T-helper 9 cell (primary cell): ENCODE measurements at places on chromosomes 16 and 17.

DNA sequence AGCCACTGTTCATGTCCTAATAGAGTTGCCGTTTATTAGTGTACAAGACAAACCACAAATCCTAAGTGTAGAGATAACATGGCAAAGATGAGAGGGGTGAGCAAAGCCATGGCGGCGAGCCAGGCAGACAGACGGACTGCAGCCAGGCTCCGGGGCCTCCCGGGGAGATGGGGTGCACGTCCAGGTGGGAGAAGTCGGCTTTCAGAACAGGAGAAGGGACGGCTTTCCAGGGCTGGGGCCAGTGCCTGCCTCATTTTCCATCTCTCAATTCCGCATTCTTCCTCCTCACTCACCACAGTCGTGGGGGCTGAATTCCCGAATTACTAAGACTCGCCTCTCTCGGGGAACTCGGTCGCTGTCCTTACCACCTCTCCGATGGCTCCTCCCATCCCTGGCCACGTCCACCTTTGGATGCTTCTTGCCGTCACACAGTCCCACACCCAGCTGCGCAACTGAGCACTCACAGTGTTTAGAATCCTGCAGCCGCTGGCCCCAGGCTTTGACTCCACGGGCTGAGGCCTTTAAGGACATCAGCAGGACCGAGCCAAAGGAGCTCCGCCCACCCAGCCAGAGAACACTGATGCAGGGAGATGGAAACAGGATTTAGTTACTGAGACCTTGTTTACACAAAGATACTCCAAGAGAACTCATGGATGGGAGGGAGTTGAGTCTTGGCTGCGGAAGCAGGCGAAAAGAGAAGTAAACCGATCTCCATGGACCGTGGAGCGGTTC, 59.7 kb downstream of the RNF112 start:
- DNase-seq, result no peak

DNA sequence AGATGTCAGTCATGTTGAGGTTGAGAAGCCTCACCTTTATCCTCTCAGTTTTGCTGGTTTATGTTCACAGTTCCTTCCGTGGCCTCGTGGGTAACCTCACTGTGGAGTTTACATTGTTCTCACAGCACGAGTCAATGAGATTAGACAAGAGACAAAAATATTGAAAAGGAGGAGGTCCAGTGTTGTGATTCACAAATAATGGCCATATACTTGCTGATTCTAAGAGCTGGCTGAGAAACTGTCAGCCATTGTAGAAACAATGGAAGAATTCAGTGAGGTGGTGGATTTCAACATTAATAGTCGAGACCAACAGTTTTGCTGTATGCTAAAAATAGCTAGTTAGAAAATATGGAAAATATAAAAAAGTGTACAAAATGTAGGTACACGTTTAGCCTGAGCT, 176.4 kb upstream of the WSCD1 start:
- no peak for DNase-seq

GRCh38 chr17:69900829-69901228, 174.2 kb upstream of the KCNJ16 start:
- no peak for DNase-seq

- no peak for DNase-seq
These were observed 23.6 kb downstream of the CRISPLD2 start for GRCh38 chr16:84843149-84844048.

- no peak for DNase-seq
These were observed 24.5 kb downstream of the RCVRN start for GRCh38 chr17:9880582-9880999.

DNA sequence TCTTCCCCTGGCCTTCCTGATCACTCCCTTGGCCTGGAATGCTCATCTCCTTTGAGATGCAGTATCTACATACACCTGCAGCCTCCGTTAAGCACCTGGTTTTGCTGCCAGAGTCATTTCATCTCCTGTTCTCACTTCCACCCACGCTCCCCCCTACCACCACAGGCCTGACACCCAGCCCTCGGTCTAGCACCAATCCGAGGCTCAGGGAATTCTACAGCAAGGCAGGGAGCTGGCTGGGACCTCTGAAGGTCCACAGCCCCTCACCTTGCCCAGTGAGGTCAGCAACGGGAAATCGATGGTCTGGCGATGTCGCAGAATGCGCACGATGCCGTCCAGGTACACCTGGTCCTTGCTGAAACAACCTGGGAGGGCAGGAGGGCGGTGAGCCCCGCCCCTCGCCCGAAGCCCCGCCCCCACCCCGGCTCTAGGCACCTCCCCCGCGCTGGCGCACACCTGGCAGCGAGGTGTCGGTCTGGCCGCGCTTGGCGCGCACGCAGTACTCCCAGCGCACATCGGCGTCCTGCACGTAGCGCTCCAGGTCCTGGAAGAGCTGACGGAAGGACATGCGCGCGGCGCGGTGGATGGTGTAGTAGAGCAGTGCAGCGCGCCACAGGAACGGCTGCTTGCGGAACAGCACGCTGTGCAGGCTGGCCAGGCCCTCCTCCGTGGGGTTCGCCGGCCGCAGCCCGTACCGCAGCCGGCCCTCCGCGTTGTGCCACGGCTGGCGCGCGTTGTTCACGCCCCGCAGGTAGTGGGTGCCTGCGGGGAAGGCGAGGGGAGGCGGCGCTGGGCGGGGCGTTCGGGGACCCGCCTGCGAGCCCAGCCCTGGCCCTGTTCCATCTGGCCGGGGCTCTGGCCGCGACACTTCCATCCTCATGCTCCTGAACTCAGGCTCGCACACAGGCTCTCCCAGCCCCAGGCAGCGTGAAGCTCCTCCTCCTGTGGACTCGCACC, 5.7 kb downstream of the MATCAP1 start:
- peak; percentile 63 for DNase-seq

DNA sequence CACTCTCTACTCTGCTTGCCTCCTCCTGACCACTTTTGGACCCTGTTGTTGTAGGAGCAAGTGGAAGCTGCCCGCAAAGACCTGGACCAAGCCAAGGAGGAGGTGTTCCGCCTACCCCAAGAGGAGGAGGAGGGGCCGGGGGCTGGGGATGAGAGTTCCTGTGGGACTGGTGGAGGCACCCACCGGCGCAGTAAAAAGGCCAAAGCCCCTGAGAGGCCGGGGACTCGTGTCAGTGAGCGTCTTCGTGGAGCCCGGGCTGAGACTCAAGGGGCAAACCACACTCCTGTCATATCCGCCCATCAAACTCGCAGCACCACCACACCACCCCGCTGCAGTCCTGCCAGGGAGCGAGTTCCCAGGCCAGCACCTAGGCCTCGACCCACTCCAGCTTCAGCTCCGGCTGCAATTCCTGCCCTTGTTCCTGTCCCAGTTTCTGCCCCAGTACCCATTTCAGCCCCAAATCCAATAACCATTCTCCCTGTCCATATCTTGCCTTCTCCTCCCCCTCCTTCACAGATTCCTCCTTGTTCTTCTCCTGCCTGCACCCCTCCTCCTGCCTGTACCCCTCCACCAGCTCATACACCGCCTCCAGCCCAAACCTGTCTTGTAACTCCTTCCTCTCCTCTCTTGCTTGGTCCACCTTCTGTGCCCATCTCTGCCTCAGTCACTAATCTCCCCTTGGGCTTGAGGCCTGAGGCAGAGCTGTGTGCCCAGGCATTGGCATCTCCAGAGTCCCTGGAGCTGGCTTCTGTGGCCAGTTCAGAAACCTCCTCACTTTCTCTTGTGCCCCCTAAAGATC, 11.0 kb upstream of the PHKG2 start:
- DNase-seq, result no peak

- no peak for DNase-seq
These were observed 46.2 kb downstream of the TUBD1 start for GRCh38 chr17:59846394-59847165.

DNA sequence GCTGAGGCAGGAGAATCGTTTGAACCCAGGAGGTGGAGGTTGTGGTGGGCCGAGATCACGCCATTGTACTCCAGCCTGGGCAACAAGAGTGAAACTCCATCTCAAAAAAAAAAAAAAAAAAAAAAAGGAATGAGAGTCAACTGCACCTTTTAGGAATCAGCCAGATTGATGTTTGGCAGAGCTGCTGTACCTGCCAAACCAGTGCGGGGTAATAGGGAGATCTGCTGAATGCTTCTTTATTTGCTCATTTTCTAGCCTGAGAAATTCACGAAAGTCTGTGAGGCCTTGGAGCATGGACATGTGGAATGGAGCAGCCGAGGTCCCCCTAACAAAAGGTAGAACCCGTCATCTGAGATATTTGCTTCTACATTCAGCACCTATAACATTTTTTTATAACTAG, 18.4 kb downstream of the OGFOD1 start:
- DNase-seq, result no peak

DNA sequence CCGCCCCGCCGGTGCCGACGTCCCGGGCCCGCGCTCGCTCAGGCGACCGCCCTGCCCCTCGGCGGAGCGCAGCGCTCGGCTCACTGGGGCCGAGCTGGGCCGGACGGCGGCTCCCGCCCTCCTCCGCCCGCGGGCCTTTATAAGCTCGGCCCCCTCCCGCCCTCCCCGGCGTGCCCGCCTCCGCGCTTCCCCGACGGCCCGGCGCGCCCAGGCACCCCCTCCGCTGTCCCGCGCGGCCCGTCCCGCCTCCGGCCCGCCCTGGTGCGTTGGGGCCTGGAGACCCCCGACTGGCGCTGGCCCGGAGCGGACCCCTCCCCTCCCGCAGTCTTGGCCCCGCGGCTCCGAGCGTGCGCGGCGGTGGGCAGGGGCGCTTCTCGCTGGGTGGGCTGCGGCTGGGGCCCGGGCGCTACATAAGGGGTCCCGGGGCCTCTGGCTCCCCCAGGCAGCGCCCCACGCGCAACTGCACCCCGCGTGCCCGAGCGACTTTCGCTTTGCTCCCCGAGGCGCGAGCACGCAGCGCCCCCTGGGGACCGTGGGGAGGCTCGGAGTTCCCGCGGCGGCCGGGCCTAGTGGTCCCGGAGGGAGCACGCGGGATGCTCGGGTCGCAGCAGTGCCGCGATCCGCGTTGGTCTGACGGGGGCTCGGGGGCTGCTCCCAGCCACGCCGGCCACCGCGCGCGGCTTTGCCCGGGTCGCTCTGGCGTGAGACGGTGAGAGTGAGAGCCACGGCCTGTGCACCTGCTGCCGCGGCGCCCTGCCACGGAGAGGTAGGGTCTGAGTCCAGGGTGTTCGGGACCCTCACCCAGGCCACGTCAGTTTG, at the start of gene PIEZO1:
PIEZO1 (minus strand) TSS at position 115 of the 819 bp plus-strand sequence. CDS start 256 bp downstream, outside the sequence.
- DNase-seq, result peak; percentile 86

DNA sequence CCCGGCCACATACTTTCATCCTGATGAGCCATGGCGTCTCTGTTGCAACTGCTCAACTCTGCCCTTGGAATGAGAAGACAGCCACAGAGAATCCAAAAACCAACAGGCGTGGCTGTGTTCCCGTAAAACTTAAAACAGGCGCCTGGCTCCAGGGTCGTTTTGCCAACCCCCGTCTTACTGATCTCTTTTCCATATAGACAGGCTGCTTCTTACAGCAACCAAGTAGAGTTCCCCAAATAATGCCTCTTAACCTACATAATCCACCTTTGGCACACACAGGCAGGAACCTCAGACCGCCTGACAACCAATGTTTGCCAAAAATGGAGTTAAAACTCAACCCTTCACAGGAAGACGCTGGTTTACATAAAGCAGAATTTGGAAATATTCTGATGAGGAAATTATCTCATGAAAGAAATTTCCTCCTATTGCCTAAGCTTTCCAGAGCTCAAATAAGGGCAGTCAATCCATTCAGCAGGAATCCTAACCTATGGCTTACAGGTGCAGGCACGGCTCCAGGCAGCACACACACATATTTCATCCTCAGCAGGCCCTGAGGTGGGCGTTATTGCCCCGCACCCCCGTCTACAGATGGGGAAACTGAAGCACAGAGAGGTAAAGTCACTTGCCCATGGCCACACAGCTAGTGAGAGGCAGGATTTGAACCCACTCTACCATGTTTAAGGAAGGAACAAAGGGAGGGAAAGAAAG, 35.8 kb downstream of the LITAF start:
- no peak for DNase-seq

DNA sequence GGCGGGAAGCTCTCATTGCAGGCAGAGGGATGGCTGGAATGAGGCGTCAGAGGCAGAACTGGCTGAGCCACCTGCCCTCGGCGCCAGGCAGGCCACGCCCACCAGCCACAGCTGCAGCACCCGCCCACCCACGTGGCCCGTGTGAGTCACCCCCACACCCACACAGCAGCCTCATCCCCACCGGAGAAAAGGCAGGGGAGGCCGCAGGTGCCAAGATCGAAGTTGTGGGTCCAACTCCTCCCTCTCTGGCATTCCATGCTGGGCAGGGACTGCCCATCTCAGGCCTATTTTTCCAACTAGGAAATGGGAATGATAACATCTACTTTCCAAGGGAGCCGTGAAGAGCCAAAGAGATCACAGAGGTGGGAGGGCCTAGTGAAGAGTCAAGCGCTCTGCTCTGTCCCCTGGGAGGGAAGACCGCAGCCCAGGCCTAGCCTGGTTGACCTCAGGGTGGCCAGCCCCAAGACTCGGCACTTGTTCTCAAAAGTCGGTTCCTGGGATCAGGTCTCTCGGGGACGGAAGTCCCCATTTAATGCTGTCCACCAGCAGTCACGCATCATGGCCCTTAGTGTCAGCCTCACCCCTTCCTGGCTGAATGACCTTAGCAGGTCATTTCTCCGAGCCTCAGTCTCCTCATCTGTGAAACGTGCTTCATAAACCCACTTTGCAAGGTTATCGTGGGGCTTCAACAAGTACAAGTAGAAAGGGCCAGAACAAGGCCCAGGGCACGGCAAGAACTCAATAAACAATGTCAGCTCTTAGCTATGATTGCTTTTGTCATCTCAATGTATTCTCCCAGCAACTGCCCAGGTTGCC, at the start of gene TRPV3:
TRPV3 (minus strand) TSS at position 45 of the 816 bp plus-strand sequence. CDS start 2,962 bp downstream, outside the sequence.
- DNase-seq, result peak; percentile 50

DNA sequence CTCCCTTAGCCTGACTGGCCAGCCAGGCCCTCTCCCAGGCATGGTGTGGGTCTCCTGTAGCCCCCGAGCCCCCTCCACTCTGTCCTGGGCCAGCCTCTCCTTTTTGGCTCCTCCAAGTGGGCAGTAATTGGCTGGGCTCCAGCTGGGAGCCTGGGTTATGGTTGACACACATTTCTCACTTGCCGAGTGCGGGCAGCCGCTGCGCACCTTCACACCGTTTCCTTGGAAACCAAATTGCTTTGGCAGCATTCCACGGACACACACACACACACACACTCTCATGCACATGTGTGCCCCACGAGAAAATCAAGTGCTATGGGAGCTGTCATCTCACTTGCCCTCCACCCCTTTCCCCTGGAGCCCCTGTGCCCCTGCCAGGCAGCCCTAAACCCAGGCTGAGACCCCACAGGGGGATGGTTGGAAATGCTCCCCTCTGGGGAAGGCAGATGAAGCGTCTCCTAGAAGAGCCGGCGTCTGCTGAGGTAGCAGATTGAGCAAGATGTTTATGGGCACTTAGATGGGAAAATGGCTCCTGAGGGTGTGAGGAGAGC, 402.7 kb upstream of the TNRC6C start:
- no peak for DNase-seq

DNA sequence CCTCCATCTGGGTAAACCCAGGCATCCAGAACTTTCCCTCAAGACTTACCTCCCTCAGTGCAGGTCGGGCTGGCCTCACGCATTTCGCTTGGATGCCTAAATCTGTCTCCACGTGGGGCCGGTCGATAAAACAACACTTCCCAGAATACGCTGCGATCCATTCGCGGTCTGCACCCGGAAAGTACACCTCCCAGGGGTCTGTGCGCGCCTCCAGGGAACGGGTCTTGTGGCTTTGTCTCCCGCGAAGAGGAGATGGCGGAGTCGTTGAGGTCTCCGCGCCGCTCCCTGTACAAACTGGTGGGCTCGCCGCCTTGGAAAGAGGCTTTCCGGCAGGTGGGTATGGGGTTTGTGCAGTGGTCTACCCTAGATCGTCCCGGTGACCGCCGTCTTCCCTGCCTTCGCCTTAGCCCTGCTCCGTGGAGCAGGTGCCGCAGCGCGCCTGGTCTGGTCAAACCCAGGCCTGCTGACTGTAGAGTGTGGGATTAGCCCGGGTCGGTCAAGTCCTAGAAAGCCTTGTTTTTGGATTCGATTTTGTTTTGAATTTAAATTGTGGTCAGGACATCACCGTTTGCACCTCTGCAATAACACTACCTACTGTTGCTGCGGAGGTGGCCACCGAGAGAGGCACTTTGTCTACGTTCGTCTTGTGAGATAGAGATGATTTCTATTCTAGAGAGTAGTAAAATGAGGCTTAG, at the start of gene RPAIN:
RPAIN (plus strand) TSS at position 224 of the 695 bp plus-strand sequence; CDS start at position 253, 29 bp downstream.
- DNase-seq, result peak; percentile 79
